Thoracic aorta (tissue), 2 donors: ENCODE measurements at places on chromosomes 7 and 10. TPM values are rescaled to one million over a fixed set of nuclear protein-coding genes. Genes with fewer than 3 reads are reported as not detected.

- no peaks in the 10 kb centered on the region for H3K36me3 ChIP-seq
- no peaks in the 10 kb centered on the region for H3K4me1 ChIP-seq
- no peak for DNase-seq
- H3K4me3 ChIP-seq, result no peak overlapping the region
- H3K27me3 ChIP-seq, result no peaks in the 10 kb centered on the region
- H3K27ac ChIP-seq, result no peak overlapping the region
Measured at GRCh38 chr7:1809070-1809469, 139.0 kb downstream of the ELFN1 start.

- H3K4me3 ChIP-seq, result no peak overlapping the region
- H3K4me1 ChIP-seq, result peaks cover 15% of the 10 kb centered on the region
- DNase-seq, result no peak
- H3K36me3 ChIP-seq, result no peaks in the 10 kb centered on the region
Measured at GRCh38 chr10:88342733-88343310, 240.3 kb downstream of the RNLS start.

DNA sequence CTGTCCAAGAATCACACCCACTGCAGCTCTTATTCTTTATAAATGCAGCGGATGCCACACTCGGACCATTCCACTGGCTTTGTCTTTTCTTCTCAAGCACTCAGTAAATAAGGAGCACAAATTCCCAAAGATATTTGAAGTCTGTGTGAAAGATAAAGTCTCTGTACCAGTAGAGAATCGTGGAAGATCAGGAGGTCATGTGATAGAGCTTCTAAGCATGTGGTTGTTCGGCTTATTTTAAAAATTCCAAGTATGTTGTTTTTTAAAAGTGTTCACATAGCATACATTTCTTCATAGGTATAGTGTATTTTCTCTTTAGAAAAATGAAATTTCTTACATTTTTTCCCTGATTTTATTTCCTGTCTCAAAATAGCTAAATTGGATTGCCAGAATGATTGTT, 75.8 kb downstream of the NOC3L start:
- no peak for DNase-seq
- no peaks in the 10 kb centered on the region for H3K27me3 ChIP-seq
- H3K27ac ChIP-seq, result no peak overlapping the region
- H3K4me3 ChIP-seq, result no peak overlapping the region
- no peaks in the 10 kb centered on the region for H3K36me3 ChIP-seq

GRCh38 chr10:117382861-117383260, 7.6 kb upstream of the PDZD8 start:
- no peaks in the 10 kb centered on the region for H3K4me1 ChIP-seq
- no peak overlapping the region for H3K4me3 ChIP-seq
- no peak overlapping the region for H3K27ac ChIP-seq
- DNase-seq, result no peak

DNA sequence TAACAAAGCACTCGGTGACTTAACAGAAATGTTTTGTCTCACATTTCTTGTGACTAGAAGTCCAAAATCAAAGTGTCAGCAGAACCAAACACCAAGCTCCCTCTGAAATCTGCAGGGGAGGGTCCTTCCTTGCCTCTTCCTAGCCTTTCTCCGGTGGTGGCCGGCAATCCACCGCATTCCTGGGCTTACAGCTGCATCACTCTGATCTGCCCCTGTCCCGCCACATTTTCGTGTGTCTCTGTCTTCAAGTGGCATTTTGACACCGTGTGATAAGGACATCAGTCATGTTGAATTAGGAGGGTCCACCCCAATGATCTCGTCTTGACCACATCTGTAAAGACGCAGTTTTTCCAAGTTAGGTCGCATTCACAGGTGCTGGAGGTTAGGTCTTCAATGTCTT, 30.5 kb upstream of the TOMM7 start:
- no peak for DNase-seq
- no peak overlapping the region for H3K4me3 ChIP-seq
- peaks cover 23% of the 10 kb centered on the region for H3K4me1 ChIP-seq
- no peaks in the 10 kb centered on the region for H3K36me3 ChIP-seq
- H3K27ac ChIP-seq, result peak overlapping the region; percentile 7

- DNase-seq, result no peak
- no peak overlapping the region for H3K27ac ChIP-seq
- no peak overlapping the region for H3K4me3 ChIP-seq
- peaks cover 10% of the 10 kb centered on the region for H3K4me1 ChIP-seq
- H3K36me3 ChIP-seq, result no peaks in the 10 kb centered on the region
Measured at GRCh38 chr10:110641256-110641655, 2.9 kb upstream of the RBM20 start.

DNA sequence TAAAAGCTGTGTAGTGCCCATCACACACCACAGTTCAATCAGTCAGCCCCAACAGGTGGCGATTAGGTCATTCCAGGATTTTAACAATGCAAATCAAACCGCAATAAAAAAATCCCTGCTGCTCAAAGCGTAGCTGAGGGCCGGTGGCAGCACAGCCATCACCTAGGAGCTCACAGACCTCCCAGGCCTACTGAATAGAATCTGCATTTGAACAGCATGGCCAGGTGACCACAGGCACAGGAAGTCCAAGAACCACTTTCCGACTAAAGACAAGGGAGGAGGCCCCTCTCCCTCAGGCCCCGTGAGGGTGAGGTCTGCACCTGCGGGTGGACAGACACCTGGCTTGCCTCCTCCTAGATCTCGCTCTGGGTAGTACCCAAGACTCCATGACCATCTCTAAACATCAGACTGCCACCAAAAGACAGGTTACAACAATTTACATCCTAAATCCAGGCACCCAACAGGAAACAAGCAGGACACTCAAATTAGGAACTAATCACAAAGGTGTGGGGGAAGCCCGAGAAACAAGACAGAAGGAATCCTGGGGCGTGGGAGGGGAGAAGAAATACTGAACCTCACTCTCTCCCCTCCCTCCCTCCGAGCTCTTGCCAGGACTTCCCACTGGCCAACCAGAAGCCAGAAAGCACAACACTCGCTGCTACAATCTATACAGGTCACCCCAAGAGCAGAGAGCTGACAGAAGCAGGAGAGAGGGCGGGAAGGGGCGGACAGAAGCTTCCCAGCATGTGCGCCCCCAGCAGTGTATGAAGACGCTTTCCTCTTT, 19.2 kb downstream of the GNA12 start:
- H3K27ac ChIP-seq, result no peak overlapping the region
- H3K36me3 ChIP-seq, result no peaks in the 10 kb centered on the region
- H3K4me3 ChIP-seq, result no peak overlapping the region

DNA sequence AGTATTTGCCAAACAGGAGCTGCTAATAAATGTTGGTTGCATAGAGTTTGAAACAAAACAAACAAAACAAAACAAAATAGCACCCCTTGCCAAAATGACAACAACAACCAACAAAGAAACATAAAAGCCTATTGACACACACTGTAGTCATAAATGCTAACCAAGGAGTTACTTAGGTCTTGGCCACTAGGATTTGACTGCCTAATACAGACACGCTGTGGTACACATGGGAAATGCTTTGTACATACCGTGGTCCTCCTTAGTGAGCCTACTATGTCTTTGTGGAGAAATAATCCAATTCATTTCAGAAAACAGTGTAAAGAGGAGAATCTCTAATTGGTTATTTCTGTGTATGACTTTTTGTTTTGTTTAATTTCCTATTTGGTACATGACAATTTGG, 53.2 kb upstream of the MTPN start:
- H3K27ac ChIP-seq, result no peak overlapping the region
- no peaks in the 10 kb centered on the region for H3K27me3 ChIP-seq
- no peak overlapping the region for H3K4me3 ChIP-seq
- no peaks in the 10 kb centered on the region for H3K36me3 ChIP-seq
- no peaks in the 10 kb centered on the region for H3K4me1 ChIP-seq

DNA sequence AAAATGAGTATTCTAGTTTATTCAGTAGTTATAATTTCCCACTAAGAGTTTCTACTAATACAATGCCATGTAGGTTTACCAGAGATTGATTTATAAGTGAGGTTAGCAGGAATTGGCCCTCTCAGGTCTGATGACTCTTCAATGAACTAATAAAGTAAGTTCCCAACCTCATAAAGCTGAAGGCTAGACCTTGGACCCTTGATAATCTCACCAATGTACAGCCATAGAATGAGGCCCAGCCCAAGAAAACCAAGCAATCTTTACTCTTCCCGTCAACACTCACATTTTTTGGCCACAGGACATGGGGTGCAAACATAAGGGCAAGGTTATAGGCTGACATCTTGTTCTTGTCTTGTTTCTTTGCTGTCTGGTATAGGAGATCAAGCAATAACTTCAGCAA, 33.3 kb downstream of the ARHGAP19 start:
- no peaks in the 10 kb centered on the region for H3K4me1 ChIP-seq
- no peak overlapping the region for H3K4me3 ChIP-seq
- no peak for DNase-seq
- no peaks in the 10 kb centered on the region for H3K36me3 ChIP-seq
- H3K27me3 ChIP-seq, result no peaks in the 10 kb centered on the region
- H3K27ac ChIP-seq, result no peak overlapping the region

GRCh38 chr7:6516387-6516983, 34.8 kb downstream of the GRID2IP start:
- no peaks in the 10 kb centered on the region for H3K27me3 ChIP-seq
- no peaks in the 10 kb centered on the region for H3K36me3 ChIP-seq
- H3K4me1 ChIP-seq, result no peaks in the 10 kb centered on the region
- DNase-seq, result peak; percentile 31
- H3K27ac ChIP-seq, result no peak overlapping the region

- H3K27ac ChIP-seq, result no peak overlapping the region
- no peak for DNase-seq
- H3K36me3 ChIP-seq, result no peaks in the 10 kb centered on the region
- no peaks in the 10 kb centered on the region for H3K4me1 ChIP-seq
- H3K4me3 ChIP-seq, result no peak overlapping the region
- H3K27me3 ChIP-seq, result no peaks in the 10 kb centered on the region
Measured at GRCh38 chr10:59702347-59702746, 7.3 kb downstream of the SLC16A9 start.

- H3K27me3 ChIP-seq, result no peaks in the 10 kb centered on the region
- DNase-seq, result no peak
- no peak overlapping the region for H3K4me3 ChIP-seq
- H3K27ac ChIP-seq, result no peak overlapping the region
- H3K4me1 ChIP-seq, result no peaks in the 10 kb centered on the region
- no peaks in the 10 kb centered on the region for H3K36me3 ChIP-seq
Measured at GRCh38 chr7:128928159-128928813, 9.4 kb upstream of the IRF5 start.

DNA sequence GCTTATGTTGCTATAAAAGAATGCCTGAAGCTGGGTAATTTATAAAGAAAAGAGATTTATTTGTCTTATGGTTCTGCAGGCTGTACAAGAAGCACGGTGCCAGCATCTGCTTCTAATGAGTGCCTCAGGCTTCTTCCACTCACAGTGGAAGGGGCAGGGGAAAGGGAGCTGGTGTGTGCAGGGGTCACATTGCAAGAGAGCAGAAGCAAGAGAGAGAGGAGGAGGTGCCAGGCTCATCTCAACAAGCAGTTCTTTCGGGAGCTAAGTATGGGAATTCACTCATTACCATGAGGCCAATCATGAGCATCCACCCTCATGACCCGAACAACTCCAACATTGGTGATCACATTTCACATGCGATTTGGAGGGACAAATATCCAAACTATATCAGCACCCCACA, 17.2 kb upstream of the SLK start:
- no peak for DNase-seq
- H3K4me1 ChIP-seq, result no peaks in the 10 kb centered on the region
- no peak overlapping the region for H3K4me3 ChIP-seq
- H3K27me3 ChIP-seq, result no peaks in the 10 kb centered on the region
- H3K36me3 ChIP-seq, result no peaks in the 10 kb centered on the region

- H3K4me3 ChIP-seq, result no peak overlapping the region
- H3K27me3 ChIP-seq, result no peaks in the 10 kb centered on the region
- H3K36me3 ChIP-seq, result peaks cover 3% of the 10 kb centered on the region
Measured at GRCh38 chr7:98629001-98629431, 11.9 kb downstream of the NPTX2 start.

- no peaks in the 10 kb centered on the region for H3K36me3 ChIP-seq
- no peak overlapping the region for H3K4me3 ChIP-seq
- no peaks in the 10 kb centered on the region for H3K4me1 ChIP-seq
- no peak for DNase-seq
Measured at GRCh38 chr10:57320416-57320815, 947.3 kb downstream of the IPMK start.

GRCh38 chr7:44846816-44847508, 925 bp downstream of the H2AZ2 start:
- peak overlapping the region; percentile 80 for H3K4me3 ChIP-seq
- peaks cover 4% of the 10 kb centered on the region for H3K36me3 ChIP-seq
- H3K27me3 ChIP-seq, result no peaks in the 10 kb centered on the region
- peaks cover 19% of the 10 kb centered on the region for H3K4me1 ChIP-seq

GRCh38 chr10:60845038-60845437, 66.8 kb downstream of the CDK1 start:
- peaks cover 20% of the 10 kb centered on the region for H3K4me1 ChIP-seq
- H3K36me3 ChIP-seq, result no peaks in the 10 kb centered on the region
- no peaks in the 10 kb centered on the region for H3K27me3 ChIP-seq
- no peak overlapping the region for H3K27ac ChIP-seq

GRCh38 chr10:112640638-112641037, 193.6 kb downstream of the VTI1A start:
- DNase-seq, result no peak
- H3K36me3 ChIP-seq, result no peaks in the 10 kb centered on the region

GRCh38 chr10:114301951-114302710, 63.1 kb downstream of the VWA2 start:
- H3K4me1 ChIP-seq, result peaks cover 24% of the 10 kb centered on the region
- peak overlapping the region; percentile 24 for H3K27ac ChIP-seq
- H3K4me3 ChIP-seq, result no peak overlapping the region

- peaks cover 3% of the 10 kb centered on the region for H3K4me1 ChIP-seq
- no peaks in the 10 kb centered on the region for H3K27me3 ChIP-seq
- no peak overlapping the region for H3K27ac ChIP-seq
- H3K4me3 ChIP-seq, result no peak overlapping the region
- no peaks in the 10 kb centered on the region for H3K36me3 ChIP-seq
- no peak for DNase-seq
Measured at GRCh38 chr10:16952610-16953009, 135.4 kb upstream of the RSU1 start.

Gene MMRN2
- total RNA-seq, result 55.0 TPM

Gene CNPY1
- total RNA-seq, result not detected

Gene DOCK4
- total RNA-seq, result 71.5 TPM

Gene EIF5AL1
- total RNA-seq, result 0.14 TPM

Gene ARL5B
- 10.2 TPM for total RNA-seq

Gene TCF7L2
- 50.5 TPM for total RNA-seq

Gene IL2RA
- 48.2 TPM for total RNA-seq

Gene LIPN
- total RNA-seq, result not detected

Gene HILPDA
- 19.8 TPM for total RNA-seq

Gene MAGI2
- total RNA-seq, result 18.3 TPM

Gene RPP38
- 7.3 TPM for total RNA-seq
